B cell (primary cell): ENCODE measurements at places on chromosomes 4 and X. TPM values are rescaled to one million over a fixed set of nuclear protein-coding genes. Genes with fewer than 3 reads are reported as not detected.

DNA sequence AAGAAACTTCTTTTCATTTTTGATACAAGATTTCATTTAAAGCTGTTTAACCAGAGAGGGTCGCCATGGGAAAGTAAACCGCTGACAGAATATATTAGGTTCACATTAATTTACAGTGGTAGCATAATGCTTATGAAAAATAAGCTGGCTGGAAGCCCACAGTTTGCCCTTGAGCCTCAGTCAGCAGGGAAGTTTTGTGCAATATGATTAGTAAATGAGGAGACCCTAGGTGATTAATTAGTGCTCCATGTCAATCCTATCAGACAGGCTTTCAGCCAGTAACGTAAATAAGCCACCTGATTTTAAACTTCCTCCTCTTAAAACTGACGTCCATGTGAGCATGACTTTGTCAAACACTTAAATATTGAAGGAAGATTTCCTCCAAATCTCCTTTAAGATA is 134.2 kb downstream of the TSPAN5 start:
- no peak for DNase-seq

DNA sequence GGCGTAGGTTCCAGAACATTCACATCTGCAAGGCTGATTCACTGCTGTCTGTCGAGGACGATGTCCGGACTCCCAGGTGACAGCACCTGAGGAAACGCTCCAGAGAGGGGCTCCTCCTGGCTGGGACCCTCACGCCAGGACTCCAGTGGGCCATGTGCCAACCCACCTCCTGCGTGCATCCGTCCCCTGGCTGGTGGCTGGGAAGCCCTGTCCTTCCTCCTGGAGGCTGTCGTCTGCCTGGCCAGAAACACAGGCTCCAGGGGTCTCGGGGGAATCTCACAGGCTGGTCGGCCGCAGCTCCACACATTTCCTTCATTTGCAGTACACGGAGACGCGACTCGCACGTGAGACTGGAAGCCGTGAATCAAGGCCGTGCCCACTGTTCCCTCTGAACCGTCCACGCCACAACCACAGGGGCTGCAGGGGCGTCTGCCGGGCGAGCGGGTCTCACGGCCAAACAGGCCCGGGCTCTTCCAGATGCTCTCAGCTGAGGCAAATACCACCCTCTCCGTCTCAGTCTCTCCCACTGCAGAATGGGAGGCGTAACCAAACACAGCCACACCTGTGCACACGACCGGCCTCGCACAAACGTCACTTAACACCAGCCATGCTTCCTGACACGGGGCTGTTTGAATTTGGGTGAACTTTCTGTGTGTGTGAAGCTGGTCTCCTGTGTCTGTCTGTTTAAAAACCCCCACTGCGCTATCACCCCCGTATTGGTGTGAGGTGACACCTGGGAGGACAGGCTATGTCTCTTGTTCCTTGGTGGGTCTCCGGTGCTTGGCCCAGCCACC is 38.7 kb upstream of the MXD4 start:
- no peak for DNase-seq

DNA sequence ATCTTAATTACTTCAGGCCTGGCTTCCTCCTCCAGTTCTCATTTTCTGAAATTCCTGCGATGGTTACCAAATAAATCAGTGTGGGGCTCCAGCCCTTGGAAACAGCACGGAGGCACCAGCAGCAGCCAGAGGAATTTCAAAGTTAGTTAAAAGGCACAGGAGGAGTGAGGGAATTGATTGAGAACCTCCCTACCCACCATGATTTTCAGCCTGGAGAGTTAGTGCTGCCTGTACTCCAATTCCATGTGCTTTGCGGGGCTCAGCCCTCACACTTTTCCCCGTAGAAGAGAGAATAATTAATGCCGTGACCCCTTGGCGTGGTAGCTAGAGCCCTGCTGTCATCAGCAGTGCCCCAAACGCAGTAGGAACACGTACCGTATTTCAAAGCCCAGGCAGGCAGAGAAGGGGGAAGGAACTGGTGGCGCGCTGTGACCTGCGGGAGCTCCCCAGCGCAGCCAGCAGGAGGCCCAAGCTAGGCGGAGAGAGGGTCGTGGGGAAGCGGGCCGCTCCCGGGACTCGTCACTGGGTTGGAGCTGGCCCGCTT is 84.0 kb upstream of the IGFBP7 start:
- DNase-seq, result no peak

GRCh38 chrX:15594371-15594770 is 6.4 kb downstream of the ACE2 start:
- no peak for DNase-seq

DNA sequence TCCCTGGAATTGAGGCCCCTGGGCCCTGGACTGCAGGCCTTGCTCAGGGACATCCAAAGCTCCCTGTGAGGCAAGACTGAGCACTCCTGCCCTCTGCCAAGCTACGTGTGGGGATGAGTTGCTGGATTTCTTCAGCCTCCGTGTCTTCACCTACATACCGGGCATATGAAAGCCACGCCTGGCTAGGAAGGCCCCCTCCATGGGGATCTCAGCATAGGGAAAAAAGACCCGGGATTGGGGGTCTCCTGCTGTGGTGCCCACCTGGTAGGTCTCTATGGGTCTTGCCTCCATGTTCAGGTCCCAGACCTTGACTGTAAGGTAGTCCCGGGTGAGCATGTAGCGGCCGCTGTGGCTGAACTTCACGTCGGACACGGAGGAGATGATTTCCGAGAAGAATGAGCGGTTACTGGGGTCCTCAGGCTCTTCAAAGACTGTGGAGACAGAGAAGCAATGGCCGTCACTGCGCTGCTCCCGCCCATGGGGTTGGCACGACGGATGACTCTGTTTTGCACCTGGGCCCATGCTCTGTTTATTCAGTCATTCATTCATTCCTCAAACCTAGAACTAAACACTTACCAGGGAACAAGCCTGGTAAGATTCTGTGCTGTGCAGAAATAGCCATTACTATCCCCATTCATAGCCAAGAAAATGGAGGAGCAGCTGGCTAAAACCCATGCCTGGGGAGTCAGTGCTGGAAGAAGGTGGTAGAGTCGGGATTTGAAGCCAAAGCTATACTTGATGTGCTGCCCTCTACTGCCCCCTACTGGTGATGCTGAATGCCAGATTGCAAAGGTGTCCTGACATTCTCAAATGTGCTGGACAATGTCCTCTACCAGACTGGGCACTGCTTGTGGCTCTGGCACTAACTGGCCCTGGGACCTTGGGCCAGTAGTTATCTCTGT is 63.9 kb downstream of the WFS1 start:
- DNase-seq, result no peak

DNA sequence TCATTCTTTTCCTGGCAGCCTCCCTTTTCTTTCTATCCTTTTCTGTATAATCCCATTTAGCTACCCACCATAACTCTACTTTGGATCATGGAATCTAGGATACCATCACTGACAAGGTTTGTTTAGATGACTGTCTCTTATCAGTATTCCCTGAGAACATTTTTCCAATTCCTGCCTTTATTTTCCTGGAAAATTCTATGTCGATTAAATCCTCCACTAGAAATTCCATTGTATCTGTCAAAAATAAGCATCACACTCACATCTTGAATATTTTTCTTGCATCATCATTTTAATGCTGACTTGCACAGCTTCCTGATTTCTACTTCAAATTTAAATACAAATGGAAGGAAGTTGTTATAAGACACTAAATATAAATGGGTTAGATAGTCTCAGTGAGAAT is 20.2 kb downstream of the TRIM2 start:
- no peak for DNase-seq

DNA sequence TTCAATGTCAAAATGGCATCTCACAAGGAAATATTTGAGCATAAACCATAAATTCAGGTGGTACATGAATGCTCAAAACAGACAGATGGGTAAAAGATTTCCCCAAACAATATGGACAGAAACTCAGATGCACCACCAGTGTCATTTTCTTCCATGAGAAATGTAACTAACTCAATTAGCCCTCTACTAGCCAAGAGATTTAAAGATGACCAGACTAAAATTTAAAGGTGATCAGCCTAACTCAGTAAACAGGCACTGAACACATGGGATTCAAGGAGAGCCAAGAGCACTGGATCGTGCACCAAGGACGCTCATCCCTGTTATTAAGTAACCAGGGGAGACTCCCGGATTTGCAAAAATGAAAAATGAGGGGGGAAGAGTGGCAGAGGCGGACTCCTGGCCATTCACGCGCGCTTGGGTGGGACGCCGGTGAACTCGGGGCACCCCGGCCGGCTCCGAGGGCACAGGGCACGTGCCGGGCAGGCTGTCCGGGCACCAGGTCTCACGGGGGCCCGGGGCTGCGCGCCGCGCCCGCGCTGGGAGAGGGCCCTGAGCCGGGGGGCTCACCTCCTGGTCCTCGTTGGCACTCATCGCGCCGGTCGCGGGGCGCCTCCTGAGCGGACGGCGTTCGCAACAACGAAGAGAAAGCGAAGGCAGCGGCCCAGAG is 490 bp downstream of the RWDD4 start:
- peak; percentile 68 for DNase-seq

DNA sequence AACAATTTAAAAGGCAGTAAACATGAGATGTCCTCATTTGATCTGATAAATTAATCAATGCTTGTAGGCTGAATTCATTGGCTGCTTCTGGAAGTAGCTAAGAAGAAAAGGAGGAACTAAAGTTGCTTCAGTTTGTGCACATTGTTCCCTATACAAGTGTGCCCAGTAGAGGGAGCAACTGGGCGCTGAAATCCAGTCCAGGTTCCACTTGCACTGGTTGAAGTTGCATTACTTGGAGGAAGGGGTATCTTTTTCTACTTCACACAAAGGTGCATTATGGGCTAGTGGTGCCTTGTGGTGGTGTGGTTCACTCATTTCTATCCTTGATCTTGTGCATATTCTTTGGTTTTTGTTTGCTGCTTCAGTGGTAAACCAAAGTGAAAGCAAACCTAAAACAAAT is 67.9 kb upstream of the SOX3 start:
- DNase-seq, result no peak

DNA sequence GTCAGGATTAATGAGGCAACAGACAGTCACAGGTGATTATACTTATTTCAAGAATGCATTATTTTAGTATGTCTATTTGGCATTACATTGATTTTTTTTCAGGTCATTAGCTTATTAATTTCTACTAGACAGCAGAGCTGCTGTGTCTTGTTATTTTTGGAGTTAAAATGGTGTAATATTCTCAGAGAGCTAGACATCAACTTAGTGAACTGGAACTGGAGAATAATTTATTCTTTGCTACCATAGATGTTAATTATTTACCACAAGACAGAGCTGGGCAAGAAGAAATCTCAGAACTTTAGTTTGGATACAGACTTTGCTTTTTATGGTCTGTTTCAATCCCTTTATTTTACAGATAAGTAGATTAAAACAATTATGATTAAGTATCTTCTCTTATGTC is 10.2 kb upstream of the HPGD start:
- DNase-seq, result no peak

GRCh38 chr4:10345381-10345784 is 111.8 kb downstream of the ZNF518B start:
- DNase-seq, result no peak

GRCh38 chr4:91243132-91243531 is 1060.6 kb upstream of the GRID2 start:
- no peak for DNase-seq

AP1S2 gene
- total RNA-seq, result 33.9 and 37.8 TPM in 2 replicates

SMPX gene
- not detected in 2 replicates for total RNA-seq

FAM149A gene
- not detected in 2 replicates for total RNA-seq
